ENCODE measurements at places on chromosomes 3 and 15.

- no peak for DNase-seq
Measured at GRCh38 chr15:56659197-56659596, 74.1 kb downstream of the ZNF280D start.

DNA sequence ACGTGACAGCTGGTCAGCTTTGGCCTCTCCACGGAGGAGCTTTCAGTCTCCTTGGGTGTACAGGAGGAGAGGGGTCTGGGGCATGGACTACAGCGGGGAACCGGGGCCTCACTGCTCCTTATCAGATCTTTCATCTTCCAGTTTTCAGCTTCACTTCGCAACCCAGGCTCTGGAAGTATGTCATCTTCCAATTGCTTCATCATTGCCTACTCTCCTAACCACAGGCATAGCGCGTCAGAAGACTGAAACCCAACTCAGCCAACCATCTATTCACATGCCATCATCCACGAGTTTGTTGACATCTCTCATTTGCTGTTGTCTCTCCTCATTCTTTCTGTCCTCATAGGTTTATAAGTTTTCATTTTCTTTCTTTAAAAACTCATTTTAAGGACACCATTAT is 119.5 kb downstream of the MYLK start:
- no peak for DNase-seq

DNA sequence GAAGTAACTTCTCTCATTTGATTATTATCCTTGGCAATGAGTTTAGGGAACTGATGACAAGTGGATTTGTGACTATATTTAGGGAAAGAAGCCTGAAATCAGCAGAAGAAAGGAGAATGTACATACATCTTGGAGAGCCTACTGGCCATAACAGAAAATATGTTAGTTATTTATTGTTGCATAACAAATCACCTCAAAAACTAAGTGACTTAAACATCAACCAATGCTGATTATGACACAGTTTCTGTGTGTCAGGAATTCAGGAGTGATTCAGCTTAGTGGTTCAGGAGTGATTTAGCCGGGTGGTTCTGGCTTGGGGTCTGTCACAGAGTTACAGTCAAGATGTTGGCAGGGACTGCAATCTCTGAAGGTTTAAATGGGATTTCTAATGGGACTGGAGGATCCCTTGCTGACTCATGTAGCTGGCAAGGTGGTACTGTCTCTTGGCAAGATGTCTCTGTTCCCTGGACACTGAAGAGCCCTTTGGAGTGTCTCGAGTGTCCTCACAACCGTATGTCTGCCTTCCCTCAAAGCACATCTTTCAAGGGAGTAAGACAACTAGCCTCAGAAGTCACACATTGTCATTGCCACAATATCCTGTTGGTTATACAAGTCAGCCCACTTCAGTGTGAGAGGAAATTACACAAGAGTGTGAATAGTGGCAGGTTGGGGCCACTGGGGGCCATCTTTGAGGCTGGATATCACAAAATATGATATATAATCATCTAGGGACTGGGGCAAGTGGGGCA is 248.9 kb downstream of the SV2B start:
- DNase-seq: no peak

DNA sequence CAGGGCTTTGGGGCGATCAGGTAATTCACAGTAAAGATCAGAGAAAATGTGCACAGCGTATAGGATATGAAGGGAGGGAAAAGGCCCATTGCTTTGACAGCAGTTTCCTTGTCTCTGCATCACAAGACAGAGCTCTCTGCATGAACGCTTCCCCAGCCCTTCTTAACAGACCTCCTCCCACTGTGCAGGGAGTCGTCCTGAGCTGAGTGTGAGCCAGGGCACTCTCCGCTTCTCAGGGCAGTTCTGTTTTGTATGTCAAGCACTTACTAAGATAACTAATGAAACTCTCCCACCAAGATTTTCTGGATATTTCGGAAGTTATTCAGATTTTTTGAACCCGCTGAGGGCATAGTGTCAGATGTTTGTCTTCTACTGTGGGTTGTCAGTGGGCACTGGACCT is 105.8 kb upstream of the C15orf61 start:
- DNase-seq: no peak

DNA sequence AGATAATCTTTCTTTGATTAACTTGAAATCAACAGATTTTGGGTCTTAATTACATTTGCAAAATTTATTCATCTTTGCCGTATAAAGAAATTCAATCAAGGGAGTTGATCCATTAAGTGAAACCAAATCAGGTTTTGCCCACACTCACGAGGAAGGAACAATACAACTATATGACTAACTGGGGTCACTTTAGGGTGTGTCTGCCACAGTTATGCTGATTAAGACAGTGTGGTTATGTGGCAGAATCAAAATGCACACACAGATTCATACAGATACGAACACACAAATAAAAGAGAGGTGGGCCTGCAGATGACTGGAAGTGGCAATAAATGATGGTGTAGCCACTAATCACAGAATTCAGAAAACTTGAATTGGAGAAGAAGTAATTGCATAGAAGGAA is 543.5 kb downstream of the GABRG3 start:
- no peak for DNase-seq

- DNase-seq: peak; percentile 55
Measured at GRCh38 chr3:119293871-119294695, at the start of gene ARHGAP31. ARHGAP31 (plus strand) TSS chr3:119294383; CDS start chr3:119294905, 522 bp downstream.

- no peak for DNase-seq
Measured at GRCh38 chr15:100394736-100395440, 53.1 kb upstream of the ADAMTS17 start.

DNA sequence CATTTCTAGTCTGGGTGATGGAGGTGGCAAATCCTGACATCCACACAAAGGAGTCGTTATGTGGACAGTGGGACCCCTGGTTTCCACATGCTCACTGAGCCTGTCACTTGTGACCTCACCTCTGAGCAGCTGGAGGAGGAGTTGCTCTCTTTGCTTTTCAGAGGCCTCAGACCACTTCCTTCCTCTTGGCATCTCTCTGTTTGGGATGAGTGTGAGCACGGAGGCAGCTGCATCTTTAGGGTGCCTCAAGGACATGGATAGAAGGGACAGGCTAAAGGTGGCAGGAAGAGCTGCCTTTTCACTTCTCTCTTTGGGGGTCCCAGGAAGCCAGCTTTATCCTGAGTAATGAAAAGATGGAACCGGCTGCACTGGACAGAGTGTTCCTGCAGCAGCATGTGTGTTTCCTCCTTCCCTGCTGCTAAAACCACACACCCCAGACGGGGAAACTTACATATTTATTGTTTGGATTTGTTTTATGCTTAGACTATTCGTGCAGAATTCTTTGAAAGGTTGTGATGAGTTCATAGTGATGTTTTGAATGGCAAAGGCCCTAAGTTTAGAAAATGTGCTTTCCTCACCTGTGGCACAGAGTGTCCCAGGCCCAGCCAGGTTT is 31.8 kb downstream of the GPR171 start:
- no peak for DNase-seq

DNA sequence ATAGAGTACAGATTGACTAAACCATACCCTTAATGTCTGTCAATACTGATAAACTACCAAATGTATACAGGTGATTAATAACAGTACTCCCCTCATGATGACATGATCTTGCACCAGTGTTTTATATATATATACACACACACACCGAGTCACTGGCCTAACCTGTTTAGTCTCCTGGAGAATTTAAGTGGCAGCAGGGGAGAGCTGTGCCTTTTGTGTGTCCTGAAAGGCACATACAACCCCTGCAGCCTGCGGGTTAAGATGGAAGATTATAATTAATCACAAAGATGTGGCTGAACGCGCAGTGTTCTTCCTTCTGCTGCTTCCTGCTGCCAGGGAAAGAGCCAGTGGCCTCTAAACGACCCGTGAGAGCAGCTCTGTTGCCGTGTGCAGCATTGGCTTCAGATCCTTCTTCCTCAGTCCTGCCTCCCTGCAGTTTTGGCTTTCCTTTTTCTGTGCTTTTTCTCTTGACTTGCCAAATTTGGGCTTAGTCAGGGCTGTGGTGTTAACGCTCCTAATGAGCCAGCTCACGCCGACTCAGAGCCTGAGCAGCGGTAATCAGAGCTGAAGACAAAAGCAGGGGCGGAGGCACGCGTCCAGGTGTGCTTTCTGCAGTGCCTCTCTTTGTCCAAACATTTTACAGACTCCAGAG is 42.5 kb upstream of the UBE3A start:
- DNase-seq: no peak

GRCh38 chr15:45573961-45574629 is 13.1 kb upstream of the BLOC1S6 start:
- DNase-seq: peak; percentile 61

GRCh38 chr3:133413161-133414020 is 13.5 kb downstream of the BFSP2 start:
- DNase-seq: no peak

GRCh38 chr3:150370122-150370602 is 37.9 kb upstream of the TSC22D2 start:
- peak; percentile 84 for DNase-seq

DNA sequence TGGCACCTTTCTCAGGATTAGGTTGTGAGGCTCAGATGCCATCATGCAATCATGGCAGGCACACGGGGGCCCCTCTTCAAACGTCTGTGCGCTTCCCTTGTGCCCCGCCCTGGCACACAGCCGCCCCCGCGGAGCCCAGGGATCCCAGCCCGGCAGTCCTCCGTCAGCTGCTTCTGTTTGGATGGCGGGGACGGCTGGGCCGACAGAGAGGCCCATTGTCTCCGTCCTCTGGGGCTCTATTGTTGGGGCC is 849 bp upstream of the HDAC11 start:
- no peak for DNase-seq

- DNase-seq: no peak
Measured at GRCh38 chr15:26945046-26945445, 25.9 kb upstream of the GABRG3 start.

GRCh38 chr3:52506266-52506966 is 11.3 kb downstream of the STAB1 start:
- DNase-seq: no peak

GRCh38 chr15:85495096-85495495 is 114.7 kb downstream of the AKAP13 start:
- DNase-seq: no peak

DNA sequence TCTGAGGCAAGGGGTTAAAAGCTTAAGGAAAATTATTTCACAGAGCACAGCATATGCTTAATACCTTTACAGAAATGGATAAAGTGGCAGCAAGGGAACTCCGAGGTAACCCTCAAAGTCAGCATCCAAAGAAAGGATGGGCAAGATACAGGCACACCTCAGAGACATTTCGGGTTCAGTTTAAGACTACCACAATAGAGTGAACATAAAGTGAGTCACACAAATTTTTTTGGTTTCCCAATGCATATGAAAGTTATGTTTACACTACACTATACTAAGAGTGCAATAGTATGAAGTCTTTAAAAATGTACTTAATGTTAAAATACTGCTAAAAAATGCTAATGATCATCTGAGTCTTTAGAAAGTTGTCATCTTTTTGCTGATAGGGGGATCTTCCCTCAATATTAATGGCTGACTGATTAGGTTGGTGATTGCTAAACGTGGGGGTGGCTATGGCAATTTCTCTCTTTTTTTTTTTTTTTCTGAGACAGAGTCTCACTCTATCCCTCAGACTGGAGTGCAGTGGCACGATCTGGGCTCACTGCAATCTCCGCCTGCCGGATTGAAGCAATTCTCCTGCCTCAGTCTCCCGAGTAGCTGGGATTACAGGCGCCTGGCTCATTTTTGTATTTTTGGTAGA is 10.0 kb downstream of the UBR1 start:
- DNase-seq: no peak

DNA sequence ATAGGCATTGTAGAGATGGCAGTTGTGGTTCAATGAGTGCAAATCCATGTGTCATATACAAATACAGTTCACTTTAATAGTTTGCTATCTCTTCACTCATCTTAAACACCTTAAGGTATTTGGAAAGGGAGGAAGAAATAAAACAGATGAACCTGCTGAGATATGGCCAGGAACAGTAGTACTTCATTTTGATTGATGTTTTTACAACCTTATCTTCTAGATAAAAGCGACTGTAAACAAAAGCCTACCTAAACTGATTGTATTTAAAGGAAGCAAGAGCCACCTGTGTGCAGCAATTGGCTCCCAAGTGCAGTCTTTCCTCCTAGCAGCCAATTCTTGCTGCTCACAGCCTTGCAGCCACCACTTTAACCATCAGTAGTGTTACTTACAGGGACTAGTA is 217.7 kb downstream of the CDIN1 start:
- peak; percentile 54 for DNase-seq

DNA sequence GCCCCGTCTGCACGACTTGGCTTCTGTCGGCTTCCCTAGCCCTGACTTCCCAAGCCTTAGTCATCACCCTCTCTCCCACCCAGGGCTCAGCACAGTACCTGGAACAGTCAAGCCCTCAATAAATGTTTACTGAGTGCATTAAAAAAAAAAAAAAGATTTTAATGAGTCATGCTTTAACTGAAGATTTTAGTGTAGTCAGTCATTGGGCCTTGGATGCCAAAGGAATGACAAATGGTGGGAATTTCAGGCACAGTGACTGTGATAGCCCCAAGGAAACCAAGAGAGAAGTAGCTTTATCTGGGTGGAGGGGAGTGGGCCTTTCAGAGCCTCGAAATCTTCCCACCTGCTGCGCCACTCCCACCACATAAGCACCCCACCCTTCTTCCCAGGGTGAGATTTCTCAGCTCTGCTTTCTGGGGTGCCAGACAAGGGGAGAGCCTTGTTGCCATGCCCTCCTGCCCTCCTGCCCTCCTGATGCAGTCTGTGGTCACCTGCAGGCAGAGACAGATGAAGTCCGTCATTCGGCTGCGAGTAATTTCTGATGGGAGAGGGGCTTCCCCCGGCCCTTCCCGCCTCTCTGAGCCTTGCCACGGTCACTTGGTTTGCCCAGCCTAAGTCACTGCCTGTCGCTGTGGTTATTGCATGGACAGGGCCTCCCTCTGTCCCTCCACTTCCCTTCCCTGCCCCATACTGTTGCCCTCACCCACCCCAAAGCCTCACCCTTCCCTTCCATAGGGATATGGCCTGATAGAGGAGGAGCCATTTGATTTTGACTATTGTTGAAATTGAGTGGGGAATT is 41.8 kb downstream of the SMAD3 start:
- DNase-seq: no peak

DNA sequence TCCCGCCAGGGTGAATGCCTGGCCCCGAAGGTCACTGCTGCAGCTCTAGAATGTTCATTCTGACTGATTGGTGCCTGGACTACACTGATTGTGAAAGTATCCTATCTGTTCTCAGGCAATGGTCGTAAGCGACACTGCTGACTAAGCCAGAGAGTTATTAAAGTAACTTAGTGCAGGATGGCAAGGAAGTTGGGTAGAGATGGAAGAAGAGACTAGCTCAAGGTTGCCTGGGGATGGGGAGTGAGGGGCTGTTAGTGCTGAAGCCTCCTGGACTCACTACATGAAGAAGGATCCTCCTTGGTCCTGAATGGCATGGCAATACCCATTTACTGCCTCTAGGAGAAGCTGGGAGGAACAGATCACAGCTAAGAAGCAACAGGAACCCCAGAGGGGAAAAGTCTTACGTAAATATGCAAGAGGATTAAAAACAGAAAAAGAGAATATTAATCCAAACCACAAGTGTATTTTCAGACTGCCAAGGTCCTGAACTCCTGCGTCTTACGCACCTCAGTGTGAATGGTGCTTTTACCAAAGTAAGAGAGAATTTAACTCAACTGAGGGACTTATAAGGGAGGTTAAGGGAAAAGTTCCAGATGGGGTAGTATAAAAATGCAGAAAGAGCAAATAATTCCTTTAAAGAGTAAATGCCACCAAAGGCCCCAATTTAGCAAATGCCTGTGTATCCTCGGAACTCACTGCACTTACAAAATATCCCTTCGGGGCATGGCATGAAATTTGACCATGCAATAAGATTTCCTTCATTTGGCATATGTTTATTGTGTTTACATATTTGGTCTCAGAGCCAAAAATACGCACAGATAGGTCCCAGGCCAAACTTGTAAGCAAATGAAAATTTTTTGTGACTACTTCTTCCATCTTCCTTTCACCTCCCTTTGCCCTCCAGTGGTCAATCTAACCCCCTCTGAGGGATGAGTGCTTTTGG is 64.0 kb upstream of the DGKG start:
- DNase-seq: peak; percentile 29

GRCh38 chr3:24160424-24161095 is 215.5 kb downstream of the NR1D2 start:
- DNase-seq: no peak

Data from Caco-2 (cell line).